PC-9 (cell line): ENCODE measurements at places on chromosomes 2 and 18. TPM values are rescaled to one million over a fixed set of nuclear protein-coding genes. Genes with fewer than 3 reads are reported as not detected.
A peak's percentile ranks its signal among the peaks of the same experiment; 100 is the strongest.

Gene IL1RN
- 5.0 and 8.4 TPM in 2 replicates for total RNA-seq

Gene TMEM150A
- total RNA-seq = 5.3 and 5.9 TPM in 2 replicates

Gene GNAL
- total RNA-seq = 0.98 and 3.3 TPM in 2 replicates

Gene UGT1A8
- total RNA-seq = 0.17 and 0.20 TPM in 2 replicates

Gene SAP130
- 27.2 and 33.9 TPM in 2 replicates for total RNA-seq

Gene MRPL30
- total RNA-seq = 50.1 and 52.6 TPM in 2 replicates

Gene LINC00305
- not detected in 2 replicates for total RNA-seq

Gene IL1R1
- total RNA-seq = 5.0 and 6.5 TPM in 2 replicates

DNA sequence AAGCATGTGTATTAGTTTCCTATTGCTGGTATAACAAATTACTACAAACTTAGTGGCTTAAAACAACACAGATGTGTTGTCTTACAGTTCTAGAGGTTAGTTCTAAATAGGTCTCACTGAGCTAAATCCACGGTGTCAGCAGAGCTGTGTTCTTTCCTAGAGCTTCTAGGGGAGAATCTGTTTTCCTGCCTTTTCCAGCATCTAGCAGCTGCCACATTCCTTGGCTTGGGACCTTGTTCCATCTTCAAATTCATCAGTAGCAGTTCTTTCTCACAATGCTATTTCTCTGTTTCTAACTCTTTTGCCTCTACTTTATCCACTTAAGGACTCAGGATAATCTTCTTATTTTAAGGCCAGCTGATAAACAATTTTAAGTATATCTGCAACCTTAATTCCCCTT lies 32.2 kb upstream of the CREB1 start:
- no peak for DNase-seq

GRCh38 chr18:49566217-49566770 lies 4.4 kb downstream of the LIPG start:
- no peak for DNase-seq

DNA sequence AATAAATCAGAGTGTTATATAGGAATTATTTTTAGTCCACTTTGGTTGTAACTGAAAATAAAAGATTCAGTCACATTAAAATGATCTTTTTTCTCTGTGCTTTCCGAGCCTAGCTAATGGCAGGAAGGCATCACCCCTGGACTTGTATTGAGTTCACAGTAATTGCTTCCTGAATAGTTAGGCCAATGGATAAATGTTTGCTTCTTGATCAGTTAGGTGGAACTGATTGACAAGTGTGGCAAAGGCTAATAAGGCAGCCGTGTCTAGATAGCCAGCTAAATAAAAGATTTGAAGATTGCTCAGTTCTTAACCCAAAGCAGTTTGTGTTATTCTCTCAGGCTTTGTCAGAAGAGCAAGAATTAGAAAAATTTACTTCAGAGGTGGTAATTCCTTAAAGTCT lies 20.8 kb downstream of the FAM171B start:
- no peak for DNase-seq

DNA sequence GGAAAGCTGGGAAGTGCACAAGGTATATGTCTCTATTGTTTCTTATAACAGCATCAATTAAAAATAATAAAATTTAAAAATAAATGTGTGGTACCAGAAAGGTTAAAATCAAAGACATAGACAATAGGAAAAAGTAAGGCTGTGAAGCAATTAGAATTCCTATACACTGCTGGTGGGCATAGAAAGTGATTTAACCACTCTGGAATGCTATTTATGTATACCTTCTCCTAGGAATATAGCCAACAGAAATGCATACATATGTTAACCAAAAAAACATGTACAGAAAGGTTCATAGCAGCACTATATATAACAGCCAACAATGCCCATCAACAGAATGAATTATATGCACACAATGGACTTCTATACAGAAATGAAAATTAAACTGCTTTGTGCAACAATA lies 43.0 kb downstream of the WDSUB1 start:
- no peak for DNase-seq

DNA sequence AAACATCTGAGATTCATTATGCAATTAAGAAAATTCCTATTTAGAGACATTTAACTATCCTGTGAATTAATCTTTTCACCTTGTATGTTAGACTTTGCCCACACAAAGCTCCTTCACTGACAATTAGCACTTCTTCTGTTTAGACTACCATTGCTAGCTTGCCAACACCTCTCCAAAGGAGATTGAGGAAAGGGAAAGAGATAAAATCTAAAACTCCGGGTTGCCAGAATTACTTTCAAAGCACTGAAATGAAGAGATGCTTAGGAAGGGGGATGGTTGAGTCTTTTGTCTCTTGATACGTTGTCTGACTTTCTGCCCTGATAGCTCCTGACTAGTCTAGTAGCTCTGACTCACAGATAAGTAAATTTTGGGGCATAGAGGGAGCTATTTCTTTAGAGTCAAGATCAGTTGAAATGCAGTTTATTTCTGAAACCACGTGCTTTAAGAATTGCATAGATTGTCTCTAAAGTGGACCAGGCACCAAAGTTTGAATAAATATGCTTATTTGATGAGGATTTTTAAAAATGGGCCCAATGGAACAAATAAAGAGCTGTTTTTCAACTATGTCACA lies 74.1 kb upstream of the DSEL start:
- no peak for DNase-seq

DNA sequence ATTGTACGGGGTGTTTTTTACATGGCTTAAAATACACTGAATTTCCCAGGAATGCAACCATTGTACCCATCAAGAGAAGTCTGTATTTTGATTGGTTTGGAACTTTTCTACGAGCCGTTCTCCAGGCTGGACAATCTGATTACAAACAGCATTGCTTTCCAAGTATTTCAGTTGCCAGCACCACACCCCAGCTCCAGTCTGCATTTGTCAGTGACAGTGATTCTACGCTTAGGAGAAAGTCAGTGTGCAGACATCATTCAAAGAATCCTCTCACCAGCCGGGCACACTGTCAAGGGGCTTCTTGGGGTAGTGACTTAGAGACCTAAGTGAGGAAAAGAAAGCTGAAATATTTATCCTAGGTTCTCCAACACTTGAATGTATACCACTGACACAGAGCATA lies 194.1 kb downstream of the ANAPC1 start:
- DNase-seq = no peak

DNA sequence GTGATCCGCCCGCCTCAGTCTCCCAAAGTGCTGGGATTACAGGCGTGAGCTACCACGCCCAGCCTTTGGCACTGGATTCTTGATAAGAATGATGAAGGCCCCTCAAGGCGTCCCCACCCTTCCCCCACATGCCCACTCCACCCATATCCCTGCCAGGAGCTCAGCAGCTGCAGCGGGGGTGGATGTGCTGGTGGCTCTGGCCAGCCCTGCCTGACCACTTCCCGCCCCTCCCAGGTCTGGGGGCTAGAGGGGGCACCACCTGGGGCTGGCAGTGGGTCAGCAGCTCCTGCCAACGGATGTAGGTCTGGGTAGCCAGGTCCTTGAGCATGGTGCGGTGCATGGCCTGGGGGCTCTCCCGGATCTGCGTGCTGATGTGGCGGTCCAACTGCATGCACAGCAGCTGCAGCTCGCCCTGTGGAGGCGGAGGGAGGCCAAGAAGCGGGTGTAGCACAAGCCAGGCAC lies 7.8 kb upstream of the SEMA4C start:
- peak; percentile 41 for DNase-seq

DNA sequence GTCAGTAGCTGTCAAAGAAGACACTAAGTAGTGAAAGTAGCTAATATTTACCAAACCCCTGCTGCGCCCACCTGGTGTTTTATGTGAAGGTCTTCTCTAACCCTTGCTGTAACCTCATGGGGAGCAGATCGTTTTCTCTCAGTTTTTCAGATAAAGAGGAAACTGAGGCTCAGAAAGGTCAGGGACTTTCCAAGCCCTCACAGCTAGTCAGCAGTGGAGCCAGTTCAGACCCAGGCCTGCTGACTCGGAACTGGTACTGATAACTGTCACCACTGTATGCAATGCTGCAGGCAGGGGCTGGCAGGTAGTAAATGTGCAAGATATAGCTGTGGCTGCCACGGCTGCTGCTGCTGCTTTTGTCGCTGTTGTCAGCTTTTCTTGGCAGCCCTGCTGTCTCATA lies 69.1 kb downstream of the LRRFIP1 start:
- no peak for DNase-seq

GRCh38 chr2:216082805-216083204 lies 1.1 kb downstream of the TMEM169 start:
- DNase-seq = no peak

GRCh38 chr2:953975-954686 lies 3.5 kb downstream of the SNTG2 start:
- DNase-seq = no peak

GRCh38 chr2:196660244-196660643 lies 20.7 kb downstream of the CCDC150 start:
- no peak for DNase-seq

DNA sequence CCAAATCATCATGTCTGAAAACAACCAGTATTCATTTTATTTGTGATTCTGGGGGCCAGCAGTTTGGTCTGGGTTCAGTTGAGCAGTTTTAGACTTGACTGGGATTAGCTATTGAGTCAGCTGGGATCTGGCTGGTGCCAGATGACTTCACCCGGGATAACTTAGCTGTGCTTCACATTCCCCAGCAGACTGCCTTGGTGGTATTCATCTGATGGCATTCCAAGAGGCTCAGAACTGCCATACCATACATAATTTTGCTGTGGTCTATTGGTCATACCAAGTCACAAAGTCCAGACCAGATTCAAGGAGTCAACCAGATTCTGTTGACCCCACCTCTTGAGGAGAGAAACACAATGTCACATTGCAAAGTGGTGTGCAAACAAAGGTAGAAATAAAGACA lies 7.8 kb upstream of the FSHR start:
- no peak for DNase-seq

GRCh38 chr2:168336786-168337388 lies 89.5 kb upstream of the STK39 start:
- DNase-seq = peak; percentile 72

DNA sequence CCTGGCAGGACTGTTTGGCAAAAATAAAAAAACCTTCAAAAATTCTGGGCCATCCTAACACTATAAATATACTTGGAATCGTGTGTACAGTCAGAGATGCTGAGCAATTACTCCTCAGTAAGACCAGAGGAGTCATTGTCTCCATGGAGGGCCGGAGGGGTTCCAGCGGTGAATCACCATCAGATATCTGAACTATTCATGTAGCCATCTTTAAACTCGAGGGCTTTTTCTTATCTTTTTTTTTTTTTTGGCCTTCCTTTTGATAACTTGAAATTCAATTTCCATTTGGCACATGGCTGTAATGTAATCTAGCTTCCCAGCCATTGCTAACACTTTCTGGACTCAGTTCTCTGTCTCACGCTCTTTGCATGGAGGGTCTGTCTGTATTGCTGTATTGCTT lies 7.4 kb upstream of the FHL2 start:
- DNase-seq = no peak

DNA sequence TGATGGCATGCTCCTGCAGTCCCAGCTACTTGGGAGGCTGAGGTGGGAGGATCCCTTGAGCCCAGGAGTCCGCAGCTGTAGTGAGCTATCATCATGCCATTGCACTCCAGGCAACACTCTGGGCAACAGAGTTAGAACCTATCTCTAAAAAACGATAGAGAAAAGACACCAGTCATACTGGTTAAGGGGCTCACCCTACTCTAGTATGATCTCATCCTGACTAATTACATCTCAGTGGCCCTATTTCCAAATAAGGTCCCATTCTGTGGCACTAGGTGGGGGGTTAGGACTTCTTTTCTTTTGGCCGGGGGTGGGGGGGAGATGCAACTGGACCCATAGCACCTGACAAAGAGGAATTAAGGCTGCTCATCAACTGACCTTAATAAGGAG lies 163.2 kb upstream of the NCK2 start:
- DNase-seq = no peak

- DNase-seq = no peak
Observed at GRCh38 chr2:108633409-108633808, 85.9 kb upstream of the RANBP2 start.

DNA sequence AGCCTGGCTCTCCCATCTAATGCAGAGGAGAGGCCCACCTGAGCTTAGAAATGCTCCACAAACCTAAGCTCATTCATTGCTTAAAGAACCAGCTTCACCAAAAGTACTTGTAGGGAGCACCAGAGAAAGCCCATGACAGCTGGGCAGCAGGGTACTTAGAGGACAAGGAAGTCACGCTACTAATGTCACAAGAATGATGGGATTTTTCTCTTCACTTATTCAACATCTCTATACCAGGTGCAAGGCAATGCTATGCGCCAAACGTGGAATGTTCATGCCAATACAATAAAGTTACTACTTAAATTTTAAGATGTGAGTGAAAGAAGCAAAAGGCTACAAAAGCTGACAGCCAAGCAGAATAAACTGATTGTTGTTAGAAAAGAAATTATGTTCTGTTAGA lies 36.0 kb downstream of the LONRF2 start:
- no peak for DNase-seq

GRCh38 chr18:76658627-76659026 lies 163.6 kb upstream of the ZNF516 start:
- DNase-seq = no peak

DNA sequence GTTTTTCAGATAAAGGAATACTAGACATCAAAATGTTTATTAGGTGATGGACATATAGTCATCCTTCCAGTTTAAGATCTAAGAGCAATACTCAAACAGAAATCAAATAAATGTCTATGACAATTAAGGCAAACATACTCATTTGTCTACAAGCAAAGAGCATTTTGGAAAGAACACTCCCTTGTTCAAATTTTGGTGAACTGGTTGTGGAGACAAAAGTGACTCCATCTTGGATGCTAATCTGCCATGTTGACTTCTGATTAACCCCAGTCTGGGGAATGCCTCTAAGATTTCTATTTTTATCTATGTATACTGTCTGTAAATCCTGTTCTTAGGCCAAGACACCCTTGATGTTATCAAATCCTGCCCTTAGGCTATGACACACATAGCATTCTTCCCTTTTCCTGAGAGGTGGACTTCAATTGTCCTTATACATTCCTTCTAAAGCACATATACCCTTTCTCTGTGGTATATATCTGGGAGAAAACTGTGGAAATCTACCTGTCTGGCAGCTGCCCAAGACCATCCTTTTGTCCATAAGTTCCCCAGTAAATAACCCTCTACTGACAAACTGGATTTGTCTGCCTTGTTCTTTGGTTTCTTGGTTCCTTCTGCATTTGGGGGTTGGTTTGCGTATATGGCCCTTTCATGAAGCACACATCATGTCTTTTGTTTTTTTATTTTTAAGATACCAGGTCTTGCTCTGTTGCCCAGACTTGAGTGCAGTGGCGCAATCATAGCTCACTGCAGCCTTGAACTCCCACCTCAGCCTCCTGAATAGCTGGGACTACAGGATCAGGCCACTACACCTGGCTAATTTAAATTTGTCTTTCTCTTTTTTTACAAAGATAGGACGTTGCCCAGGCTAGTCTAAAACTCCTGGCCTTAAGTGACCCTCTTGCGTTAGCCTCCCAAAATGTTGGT lies 12.5 kb upstream of the PLEKHM3 start:
- no peak for DNase-seq

DNA sequence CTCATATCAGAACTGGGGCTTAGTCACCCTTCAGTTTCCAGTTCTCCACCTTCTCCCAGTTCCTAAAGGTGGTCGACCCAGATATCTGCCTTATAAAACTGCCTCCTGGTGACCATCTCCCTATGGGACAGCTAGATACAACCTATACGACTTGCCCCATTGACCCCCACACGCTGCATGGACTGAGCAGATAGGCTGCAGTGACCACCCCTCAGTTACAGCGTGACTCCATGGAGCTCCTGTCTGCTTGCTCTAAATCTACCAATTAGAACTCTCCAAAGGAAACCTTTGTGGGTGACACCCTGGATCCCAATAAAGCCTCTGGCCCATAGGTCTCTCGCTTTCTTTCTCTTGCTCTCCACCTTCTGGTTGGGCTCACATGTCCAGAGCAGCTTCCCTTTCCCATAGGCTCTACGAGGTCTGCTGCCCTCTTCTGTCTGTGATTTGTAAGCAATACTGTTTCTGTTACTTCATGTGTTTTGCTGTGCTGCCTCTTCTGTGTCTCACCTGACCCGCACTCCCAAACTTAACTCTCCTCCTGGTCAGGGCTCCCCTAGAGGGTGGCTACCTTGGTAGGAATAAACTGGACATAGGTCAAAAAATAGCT lies 971.3 kb upstream of the FAM98A start:
- no peak for DNase-seq
